A673 (cell line): ENCODE measurements at places on chromosomes 7 and 10. TPM values are rescaled to one million over a fixed set of nuclear protein-coding genes. Genes with fewer than 3 reads are reported as not detected.

GRCh38 chr7:25546306-25546705 lies 318.0 kb upstream of the NPVF start:
- H3K4me1 ChIP-seq: no peaks in the 10 kb centered on the region
- H3K4me3 ChIP-seq: no peak overlapping the region
- peaks cover 52% of the 10 kb centered on the region for H3K27me3 ChIP-seq
- H3K27ac ChIP-seq: no peak overlapping the region

The PPP1R9A gene
- total RNA-seq: 13.3 and 15.6 TPM in 2 replicates

The CFAP43 gene
- total RNA-seq: 0.13 and 0.35 TPM in 2 replicates

The IFRD1 gene
- total RNA-seq: 76.9 and 79.9 TPM in 2 replicates

The GDF2 gene
- total RNA-seq: not detected in 2 replicates

The ANKRD1 gene
- not detected in 2 replicates for total RNA-seq

The C10orf95 gene
- 0.42 TPM in 1 of 2 replicates, not detected in the other for total RNA-seq

The NUPR2 gene
- not detected in 2 replicates for total RNA-seq

DNA sequence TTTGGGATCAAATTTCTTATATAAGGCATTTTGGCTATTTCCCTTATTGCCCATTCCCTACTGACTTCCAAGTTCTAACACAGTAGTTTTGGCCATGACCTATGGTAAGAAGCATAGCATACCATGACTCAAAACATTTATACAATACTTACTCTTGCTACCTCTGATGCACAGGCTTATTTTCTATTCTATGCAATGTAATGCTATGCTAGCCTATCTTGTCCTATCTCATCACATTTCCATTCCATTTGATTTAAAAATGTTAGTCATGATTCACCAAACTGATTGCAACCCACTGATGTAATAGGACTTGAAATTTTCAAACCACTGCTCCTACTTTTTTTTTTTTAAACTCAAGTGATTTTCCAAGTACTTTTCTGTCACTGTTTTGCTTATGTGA lies 658.5 kb downstream of the TYW1 start:
- H3K4me1 ChIP-seq: no peaks in the 10 kb centered on the region
- H3K27ac ChIP-seq: no peak overlapping the region
- H3K36me3 ChIP-seq: no peaks in the 10 kb centered on the region
- no peak for DNase-seq

DNA sequence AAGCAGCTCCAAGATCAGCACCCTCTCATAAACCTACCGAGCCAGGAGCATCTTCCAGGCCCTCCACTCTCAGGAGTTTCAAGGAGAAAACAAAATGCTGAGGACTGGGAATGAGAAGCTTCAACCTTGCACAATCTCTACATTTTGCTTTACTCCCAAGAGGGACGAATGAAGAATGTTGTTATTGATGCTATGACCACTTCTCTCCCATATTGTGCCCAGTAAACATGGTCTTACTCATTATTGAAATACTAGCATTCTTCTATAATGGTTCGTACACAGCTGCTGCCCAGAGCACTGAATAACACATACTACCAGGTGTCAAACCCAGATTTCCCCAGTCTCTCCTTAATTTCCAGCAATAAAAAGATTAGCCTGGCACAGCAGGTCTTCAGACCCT lies 63.4 kb upstream of the BET1 start:
- no peak for DNase-seq
- H3K27me3 ChIP-seq: no peaks in the 10 kb centered on the region
- no peak overlapping the region for H3K4me3 ChIP-seq
- no peak overlapping the region for H3K27ac ChIP-seq
- no peaks in the 10 kb centered on the region for H3K4me1 ChIP-seq

GRCh38 chr7:133433165-133433812 lies 180.4 kb downstream of the EXOC4 start:
- H3K36me3 ChIP-seq: no peaks in the 10 kb centered on the region
- no peaks in the 10 kb centered on the region for H3K27me3 ChIP-seq
- no peak for DNase-seq
- H3K27ac ChIP-seq: no peak overlapping the region
- H3K4me3 ChIP-seq: no peak overlapping the region

The JAZF1 gene
- 1.5 TPM in 2 replicates for total RNA-seq

DNA sequence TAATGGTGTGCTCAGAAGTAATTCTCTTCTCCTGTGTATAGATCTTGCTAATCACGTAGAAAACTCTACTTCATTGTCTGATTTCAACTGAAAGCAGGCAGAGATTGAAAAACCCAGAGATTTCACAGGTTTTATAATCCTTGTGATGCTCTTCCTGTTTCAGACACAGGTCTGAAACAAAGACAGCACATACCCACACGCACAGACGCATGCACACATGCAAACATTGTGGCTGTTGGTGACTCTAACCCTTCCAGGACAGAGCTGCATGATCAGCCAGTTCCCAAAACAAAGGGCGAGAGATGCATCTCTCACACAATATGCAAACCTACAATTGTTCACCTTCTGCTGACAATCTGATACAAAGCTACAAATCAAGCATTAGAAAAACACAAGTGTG lies 11.1 kb upstream of the TFEC start:
- H3K27ac ChIP-seq: no peak overlapping the region
- no peak for DNase-seq
- no peaks in the 10 kb centered on the region for H3K4me1 ChIP-seq
- H3K4me3 ChIP-seq: no peak overlapping the region
- no peaks in the 10 kb centered on the region for H3K36me3 ChIP-seq

DNA sequence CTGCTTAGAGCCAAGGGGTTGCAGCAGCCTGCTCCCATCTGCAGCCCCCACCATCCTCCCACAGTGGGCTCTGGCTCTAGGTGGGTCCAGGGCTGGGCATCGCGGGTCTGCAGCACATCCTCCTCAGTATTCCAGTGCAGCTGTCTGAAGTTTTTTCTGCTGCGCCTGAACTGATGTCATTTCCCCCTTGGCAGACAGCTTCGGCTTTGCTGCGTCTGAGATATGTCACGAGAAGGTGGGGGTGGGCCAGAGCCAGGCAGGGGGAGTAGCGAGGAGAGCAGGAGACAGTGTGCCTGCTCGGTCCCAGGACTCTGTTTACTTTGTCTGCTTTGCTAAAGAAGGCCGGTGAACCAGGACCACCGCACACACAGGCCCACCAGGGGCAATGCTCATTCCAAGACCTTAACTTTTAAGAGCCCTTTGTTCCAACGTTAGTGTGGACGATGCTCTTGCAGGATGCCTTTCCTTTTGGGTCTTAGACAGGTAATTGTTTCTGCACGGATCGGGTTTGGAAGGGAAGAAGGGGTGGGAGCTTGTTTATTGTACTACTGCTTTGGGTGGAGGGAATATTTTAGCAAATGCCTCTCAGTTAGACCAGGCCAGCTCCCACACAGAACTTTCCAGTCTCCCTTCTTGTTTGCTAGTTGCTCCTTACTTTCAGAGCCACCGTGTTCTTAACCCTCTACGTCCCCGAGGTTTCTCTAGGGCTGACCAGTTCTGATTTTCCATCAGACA lies 32.4 kb downstream of the WBP1L start:
- peaks cover 61% of the 10 kb centered on the region for H3K4me1 ChIP-seq
- peak overlapping the region; percentile 39 for H3K4me3 ChIP-seq
- H3K27ac ChIP-seq: peak overlapping the region; percentile 82
- H3K36me3 ChIP-seq: no peaks in the 10 kb centered on the region
- no peaks in the 10 kb centered on the region for H3K27me3 ChIP-seq

DNA sequence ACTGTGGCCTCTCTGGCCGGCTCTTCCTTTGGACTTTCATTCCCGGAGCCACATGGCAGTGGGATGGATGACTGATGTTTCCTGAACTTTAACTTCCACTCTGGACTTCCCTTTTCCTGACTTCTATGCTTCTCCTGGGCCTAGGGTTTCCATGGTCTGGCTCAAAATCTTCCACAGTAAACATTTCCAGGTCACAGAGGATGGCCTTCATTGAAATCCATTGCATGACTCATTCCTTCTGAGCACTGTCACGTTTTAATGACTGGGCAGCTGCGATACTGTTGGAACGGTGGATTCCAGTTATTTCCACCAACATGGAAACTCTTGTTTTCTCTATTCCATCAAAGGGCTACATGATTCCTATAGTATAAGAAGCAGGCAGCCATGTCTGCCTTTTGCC lies 24.4 kb upstream of the ZNF273 start:
- H3K27ac ChIP-seq: no peak overlapping the region
- no peaks in the 10 kb centered on the region for H3K4me1 ChIP-seq
- no peaks in the 10 kb centered on the region for H3K27me3 ChIP-seq
- H3K4me3 ChIP-seq: no peak overlapping the region

The ZYX gene
- 130 and 132 TPM in 2 replicates for total RNA-seq

DNA sequence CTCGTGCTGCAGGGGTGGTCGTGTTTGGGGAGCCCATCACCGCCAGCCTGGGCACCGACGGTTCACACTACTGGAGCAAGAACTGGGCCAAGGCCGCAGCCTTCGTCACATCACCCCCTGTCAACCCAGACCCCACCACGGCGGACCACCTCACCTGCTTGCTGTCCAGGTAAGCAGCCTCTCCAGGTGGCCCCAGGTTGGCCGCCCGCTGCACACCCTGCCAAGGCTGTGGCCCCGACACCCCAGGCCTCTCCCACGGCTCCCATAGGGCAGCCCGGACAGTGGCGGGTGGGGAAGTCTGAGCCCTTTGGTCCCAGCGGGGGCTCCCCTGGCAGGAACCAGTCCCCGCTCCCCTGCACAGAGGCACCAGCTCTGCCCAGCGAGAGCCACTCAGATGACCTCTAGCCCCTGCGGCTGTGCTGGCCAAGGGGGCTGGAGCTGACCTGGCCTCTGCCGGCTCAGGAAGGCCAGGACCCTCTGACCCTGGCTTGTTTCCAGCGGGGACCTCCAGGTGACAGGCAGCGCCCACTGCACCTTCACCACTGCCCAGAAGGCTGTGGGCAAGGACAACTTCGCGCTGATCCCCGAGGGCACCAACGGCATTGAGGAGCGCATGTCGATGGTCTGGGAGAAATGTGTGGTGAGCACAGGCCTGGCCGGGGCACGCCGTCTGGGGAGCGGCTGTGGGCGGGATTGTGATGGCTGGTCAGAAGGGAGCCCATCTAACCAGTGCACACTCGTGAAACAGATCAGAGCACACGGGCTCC lies 13.8 kb downstream of the DPYSL4 start:
- no peaks in the 10 kb centered on the region for H3K27me3 ChIP-seq
- H3K4me3 ChIP-seq: no peak overlapping the region
- no peaks in the 10 kb centered on the region for H3K4me1 ChIP-seq

GRCh38 chr10:131404886-131405285 lies 93.4 kb upstream of the TCERG1L start:
- no peaks in the 10 kb centered on the region for H3K36me3 ChIP-seq
- no peak overlapping the region for H3K4me3 ChIP-seq
- no peak for DNase-seq
- no peaks in the 10 kb centered on the region for H3K4me1 ChIP-seq

- DNase-seq: peak; percentile 34
- H3K27ac ChIP-seq: no peak overlapping the region
- H3K4me1 ChIP-seq: no peaks in the 10 kb centered on the region
- H3K4me3 ChIP-seq: no peak overlapping the region
- no peaks in the 10 kb centered on the region for H3K36me3 ChIP-seq
Measured at GRCh38 chr10:100621360-100622205, 85.8 kb downstream of the HIF1AN start.

The GJD4 gene
- total RNA-seq: not detected in 2 replicates

The CALHM3 gene
- total RNA-seq: not detected in 2 replicates

- no peaks in the 10 kb centered on the region for H3K4me1 ChIP-seq
- no peaks in the 10 kb centered on the region for H3K27me3 ChIP-seq
- no peak overlapping the region for H3K4me3 ChIP-seq
- H3K36me3 ChIP-seq: no peaks in the 10 kb centered on the region
Measured at GRCh38 chr10:125233726-125234125, 73.4 kb upstream of the CTBP2 start.

DNA sequence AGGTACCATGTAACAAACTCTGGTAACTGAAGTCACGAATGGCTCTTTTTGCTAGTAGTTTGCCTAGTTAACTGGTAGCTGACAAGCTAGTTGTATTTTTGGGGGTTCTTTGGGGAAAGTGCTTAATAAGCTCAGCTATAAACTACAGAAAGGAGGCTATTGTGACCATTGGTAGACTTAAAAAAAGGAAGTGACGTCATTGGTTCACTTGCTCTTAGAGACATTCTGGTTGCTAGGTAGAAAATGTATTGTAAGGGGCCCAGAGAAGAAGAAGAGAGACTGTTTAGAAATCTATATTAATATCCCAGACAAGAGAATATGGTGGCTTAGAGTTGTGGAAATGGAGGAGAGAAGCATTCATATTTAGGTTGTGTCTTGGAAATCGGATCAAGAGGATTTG lies 103.0 kb downstream of the NXPH1 start:
- H3K4me1 ChIP-seq: no peaks in the 10 kb centered on the region
- peaks cover 25% of the 10 kb centered on the region for H3K27me3 ChIP-seq
- no peak overlapping the region for H3K27ac ChIP-seq
- no peak overlapping the region for H3K4me3 ChIP-seq

The CYP2C19 gene
- 0.17 TPM in 1 of 2 replicates, not detected in the other for total RNA-seq

DNA sequence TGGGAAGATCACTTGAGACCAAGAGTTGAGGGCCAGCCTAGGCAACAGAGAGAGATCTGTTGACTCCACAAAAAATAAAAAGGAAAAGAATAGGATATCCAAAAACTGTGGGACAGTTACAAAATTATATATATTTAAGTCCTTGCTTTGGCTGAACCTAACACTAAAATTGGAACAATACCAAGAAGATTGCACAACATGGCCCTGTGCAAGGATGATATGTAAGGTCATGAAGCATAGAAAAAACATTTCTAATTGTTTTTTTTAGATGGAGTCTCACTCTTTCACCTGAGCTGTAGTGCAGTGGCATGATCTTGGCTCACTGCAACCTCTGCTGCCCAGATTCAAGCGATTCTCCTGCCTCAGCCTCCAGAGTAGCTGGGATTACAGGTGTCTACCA lies 139.0 kb downstream of the TPST1 start:
- no peaks in the 10 kb centered on the region for H3K4me1 ChIP-seq
- H3K27ac ChIP-seq: no peak overlapping the region
- H3K27me3 ChIP-seq: no peaks in the 10 kb centered on the region
- no peaks in the 10 kb centered on the region for H3K36me3 ChIP-seq
- H3K4me3 ChIP-seq: no peak overlapping the region

GRCh38 chr10:95660283-95660682 lies 3.8 kb upstream of the ALDH18A1 start:
- DNase-seq: no peak
- H3K36me3 ChIP-seq: peaks cover 9% of the 10 kb centered on the region
- no peaks in the 10 kb centered on the region for H3K27me3 ChIP-seq
- H3K27ac ChIP-seq: no peak overlapping the region
- H3K4me3 ChIP-seq: no peak overlapping the region
- no peaks in the 10 kb centered on the region for H3K4me1 ChIP-seq

DNA sequence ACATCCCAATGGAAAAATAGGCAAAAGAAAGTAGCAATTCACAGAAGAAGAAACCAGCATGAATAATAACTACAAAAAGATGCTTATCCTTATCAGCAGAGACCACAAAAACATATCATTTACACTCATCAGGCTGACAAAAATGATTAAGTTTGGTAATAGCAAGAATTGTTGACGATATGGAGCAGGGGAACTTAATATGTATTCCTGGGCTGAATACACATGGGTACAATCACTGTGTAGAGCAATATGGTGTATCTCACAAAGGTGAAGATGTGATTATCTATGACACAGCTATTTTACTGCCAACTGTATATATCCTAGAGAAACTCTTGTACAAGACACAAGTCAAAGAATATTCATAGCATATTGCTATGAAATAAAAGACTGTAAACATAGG lies 141.8 kb upstream of the NOBOX start:
- DNase-seq: no peak
- no peak overlapping the region for H3K27ac ChIP-seq
- H3K4me3 ChIP-seq: no peak overlapping the region
